ENCODE measurements at places on chromosomes 1 and 21. TPM values are rescaled to one million over a fixed set of nuclear protein-coding genes. Genes with fewer than 3 reads are reported as not detected.

The ACTRT2 gene
- total RNA-seq: not detected

The HTR6 gene
- total RNA-seq: 0.25 TPM

The ISG20L2 gene
- total RNA-seq: 5.9 TPM

The BTG3 gene
- 24.3 TPM for total RNA-seq

The INKA2 gene
- total RNA-seq: 2.7 TPM

The SPRR2G gene
- total RNA-seq: not detected

The SLC9C2 gene
- total RNA-seq: 1.2 TPM

The PRKCZ gene
- 53.1 TPM for total RNA-seq

The ZSWIM5 gene
- 14.5 TPM for total RNA-seq

The PDZK1 gene
- total RNA-seq: 2.0 TPM

The C1orf56 gene
- 3.0 TPM for total RNA-seq

The TNFRSF4 gene
- total RNA-seq: not detected

The OR2T29 gene
- total RNA-seq: not detected

The DYNLT5 gene
- 6.4 TPM for total RNA-seq

The RIPK4 gene
- total RNA-seq: not detected

The DBT gene
- 6.9 TPM for total RNA-seq

The SLAMF7 gene
- under 0.01 TPM for total RNA-seq

The MARCKSL1 gene
- 355 TPM for total RNA-seq

The AADACL4 gene
- total RNA-seq: not detected

The MAP3K7CL gene
- 0.98 TPM for total RNA-seq

The MNDA gene
- 2.0 TPM for total RNA-seq

The PROK1 gene
- under 0.01 TPM for total RNA-seq

The LRRC7 gene
- 215 TPM for total RNA-seq

The ELF3 gene
- total RNA-seq: 0.74 TPM

The MXRA8 gene
- 11.3 TPM for total RNA-seq

The FAM229A gene
- total RNA-seq: 2.2 TPM

The FCAMR gene
- not detected for total RNA-seq

The LCE1A gene
- total RNA-seq: not detected

The C1orf185 gene
- not detected for total RNA-seq
